ENCODE measurements at places on chromosomes 12 and 14.

DNA sequence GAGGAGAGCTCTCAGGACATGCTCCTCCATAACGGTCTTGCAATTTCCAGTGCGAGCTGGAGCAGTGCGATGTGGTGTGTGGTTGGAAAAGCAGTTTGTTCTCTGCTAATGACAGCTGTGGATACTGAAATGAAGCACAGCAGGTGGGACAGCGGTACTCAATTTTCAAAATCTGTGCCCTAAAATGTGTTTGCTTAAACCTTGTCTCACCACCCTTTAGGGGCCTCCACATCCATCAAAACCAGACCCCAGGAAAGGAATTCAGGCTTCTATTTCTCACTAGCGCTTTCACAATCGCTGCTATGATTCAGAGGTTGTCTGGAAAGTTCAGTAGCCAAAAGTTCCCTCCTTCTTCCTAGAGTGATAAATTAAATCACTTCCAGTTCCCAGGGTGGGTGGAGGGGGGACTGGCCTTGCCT, 440.8 kb downstream of the EGLN3 start:
- DNase-seq: no peak

GRCh38 chr14:92655419-92656201, 92.8 kb downstream of the LGMN start:
- no peak for DNase-seq

DNA sequence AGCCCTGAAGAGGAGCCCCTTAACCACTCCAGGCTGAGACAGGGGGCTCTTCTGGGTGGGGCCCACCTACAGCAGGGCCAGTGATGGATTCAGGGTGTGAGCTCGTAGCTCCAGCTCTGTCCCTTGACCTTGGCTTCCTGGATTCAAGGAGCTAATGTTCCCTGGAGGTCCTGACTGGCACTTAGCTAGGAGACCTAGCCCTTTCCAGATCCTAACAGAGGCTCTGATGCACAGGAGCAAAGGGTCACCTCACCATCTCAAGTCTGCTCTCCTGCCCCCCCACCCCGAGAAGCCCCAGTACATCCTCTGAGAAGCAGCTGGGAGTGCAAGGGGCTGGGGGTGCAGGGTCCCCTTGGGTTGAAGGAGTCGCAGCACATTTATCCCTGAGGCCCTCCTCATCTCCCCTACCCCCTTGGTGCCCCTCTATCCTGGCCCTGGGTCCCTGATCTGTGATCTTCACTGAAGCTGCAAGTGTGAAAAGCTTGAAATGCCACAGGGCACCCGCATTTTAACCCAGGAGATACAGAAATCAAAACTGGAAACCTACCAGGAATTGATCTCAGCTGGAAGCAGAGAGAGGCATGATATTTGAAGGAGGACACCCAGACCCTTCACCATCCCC, 2.9 kb downstream of the RIN3 start:
- no peak for DNase-seq

GRCh38 chr12:125194987-125195386, 129.8 kb downstream of the AACS start:
- DNase-seq: no peak

DNA sequence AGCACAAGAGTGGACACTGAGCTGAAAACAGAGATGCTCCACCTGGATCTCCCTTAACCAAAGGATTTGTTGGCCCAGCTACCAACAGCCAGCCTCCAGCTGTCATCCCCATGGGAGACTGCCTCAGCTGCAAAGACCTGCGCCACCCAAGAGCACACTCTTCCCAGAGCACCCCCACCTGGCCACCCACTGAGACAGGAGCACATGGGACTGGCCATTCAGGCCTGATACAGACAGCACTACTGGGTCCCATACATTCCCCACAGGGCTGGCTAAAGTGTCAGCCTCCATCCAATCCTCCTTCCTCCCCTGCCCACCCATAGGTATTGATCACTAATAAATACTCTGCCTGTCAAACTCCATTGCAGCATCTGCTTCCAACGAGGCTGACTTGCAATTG, 241.5 kb downstream of the BCL11B start:
- no peak for DNase-seq

GRCh38 chr14:95356245-95356869, 36.6 kb upstream of the CLMN start:
- no peak for DNase-seq

DNA sequence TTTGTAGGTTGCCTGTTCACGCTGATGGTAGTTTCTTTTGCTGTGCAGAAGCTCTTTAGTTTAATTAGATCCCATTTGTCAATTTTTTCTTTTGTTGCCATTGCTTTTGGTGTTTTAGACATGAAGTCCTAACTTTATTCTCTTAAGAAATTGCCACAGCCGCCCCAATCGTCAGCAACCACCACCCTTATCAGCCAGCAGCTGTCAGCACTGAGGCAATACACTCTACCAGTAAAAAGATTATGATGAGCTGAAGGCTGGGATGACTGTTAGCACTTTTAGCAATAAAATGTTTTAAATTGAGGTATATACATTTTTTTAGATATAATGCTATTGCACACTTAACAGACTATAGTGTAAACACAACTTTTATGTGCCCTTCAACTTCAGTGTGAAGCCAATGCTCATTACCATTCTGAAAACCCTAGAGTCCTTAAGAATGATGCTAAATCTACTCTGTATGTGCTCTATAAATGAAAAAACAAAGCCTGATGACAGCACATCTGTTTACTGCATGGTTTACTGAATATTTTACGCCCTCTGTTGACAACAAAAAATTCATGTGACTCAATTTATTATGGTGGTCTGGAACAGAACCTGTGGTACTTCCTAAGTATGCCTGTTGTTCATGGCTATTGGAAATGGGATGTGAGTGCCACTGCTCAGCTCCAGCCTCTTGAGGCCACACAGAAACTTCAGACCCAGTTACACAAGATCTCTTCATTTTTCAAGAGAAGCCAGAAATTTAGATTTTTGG, 197.4 kb downstream of the DUSP6 start:
- DNase-seq: no peak

GRCh38 chr14:24376448-24377070, 8.6 kb downstream of the NFATC4 start:
- no peak for DNase-seq

DNA sequence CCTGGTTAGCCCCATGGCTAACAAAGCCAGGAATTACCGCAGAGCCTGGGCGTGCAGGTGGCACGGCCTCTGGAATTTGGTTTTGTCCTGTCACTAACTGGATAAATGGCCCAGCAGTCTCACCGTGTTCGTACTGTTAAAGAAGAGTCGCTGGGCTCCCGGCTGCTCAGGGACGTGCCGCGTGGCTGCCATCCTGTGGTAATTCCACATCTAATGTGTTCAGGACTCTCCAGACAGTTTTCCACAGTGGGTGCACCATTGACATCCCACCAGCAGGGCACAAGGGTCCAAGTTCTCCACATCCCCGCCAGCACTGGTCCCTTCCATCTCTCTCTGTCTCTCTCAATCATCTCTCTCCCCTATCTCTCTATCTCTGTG, 19.6 kb downstream of the NOC4L start:
- no peak for DNase-seq

DNA sequence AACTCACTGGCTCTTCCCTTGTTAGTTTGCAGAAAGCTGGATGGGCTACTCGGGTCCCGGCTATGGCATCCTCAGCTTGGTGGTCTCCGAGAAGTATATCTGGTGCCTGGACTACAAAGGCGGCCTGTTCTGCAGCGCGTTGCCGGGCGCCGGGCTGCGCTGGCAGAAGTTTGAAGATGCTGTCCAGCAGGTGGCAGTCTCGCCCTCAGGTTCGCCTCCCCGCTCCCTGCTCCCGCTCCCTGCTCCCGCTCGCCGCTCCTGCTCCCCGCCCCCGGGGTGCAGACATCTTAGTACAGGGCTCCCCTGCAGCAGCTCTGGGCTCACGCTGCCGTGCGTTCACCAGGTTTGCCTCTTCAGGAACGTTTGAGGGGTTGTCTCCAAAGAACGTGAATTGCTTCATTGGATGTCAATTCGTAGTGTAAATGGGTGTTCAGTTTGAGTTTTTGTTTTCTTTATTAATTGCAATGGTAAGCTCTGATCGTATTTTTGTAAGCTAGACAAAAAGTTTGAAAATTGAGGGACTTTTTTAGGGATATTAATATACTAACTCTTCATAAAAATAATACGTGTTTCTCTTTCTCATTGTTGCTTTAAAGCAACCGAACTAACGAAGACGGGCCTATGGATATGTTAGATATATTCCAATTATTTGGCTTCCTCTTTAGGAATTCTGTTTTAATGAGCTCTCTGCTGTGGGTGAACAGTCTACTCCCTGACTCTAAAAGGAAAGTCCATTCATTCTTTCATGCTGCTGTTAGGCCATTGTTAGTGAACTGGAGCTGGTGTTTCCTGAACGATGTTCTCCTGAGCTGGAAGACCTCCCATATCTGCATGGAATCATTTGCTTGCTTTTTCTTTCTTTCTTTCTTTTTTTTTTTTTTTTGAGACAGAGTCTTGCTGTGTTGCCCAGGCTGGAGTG, 71.3 kb downstream of the ANKRD9 start:
- peak; percentile 91 for DNase-seq

- DNase-seq: no peak
Observed at GRCh38 chr12:5582018-5582417, 150.1 kb downstream of the NTF3 start.

GRCh38 chr14:29755311-29756018, 172.2 kb downstream of the PRKD1 start:
- no peak for DNase-seq

DNA sequence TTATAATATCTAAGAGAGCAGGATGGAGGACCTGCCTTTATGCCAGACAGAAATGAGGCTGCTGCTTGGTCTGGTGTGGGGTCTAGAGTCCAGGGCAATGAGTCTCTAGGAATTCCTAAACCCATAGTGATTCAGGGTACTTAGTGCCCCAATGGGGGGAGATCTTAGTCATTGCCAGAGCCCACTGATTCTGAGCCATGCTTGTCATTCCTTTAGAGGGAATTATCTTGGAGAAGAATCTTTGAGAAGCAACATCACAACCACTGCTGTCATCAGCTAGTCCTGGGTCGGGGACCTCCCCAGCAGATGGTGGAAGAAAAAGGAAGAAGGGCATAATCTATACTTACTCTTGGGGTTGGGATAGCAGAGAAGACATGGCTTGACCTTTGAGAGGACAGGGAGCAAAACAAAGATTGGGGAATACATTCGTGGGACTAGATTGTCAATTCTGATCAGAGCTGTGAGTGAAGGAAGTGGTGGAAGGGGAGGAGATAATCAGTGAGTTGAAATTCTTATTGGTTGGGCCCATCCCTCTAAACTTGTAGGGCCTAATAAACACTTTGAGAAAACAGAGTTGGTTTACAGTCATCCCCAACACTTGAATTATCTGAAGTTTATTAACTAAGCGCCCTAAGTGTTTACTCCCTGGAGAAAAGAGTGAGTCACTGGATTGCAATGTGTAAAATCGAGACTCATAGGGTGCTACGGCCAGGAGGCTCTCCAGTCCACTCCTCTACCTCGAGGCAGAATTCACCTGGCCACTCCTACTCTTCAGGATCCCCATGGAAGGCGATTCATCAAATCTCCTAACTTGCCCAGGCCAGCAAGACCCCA, 3.0 kb upstream of the KRT3 start:
- DNase-seq: no peak

DNA sequence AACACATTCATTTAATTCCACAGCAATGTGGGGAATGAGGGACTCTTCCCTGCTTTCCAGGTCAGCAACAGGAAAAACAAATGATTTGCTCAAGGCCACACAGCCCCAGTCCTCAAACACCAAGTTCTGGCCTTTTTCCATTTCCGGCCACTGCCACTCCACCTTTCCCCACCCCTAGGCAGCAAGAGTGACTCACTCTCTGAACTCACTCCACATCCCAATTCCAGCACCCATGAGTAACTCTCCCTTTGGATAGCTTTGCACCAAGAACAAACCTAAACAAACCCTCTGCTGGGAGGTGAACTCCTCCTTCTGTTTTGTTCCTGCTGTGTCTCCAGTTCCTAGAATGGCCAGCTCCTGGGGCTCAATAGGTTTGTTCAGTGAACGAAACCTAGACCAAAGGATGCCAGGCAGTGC, 30.4 kb upstream of the PLEKHG6 start:
- no peak for DNase-seq

DNA sequence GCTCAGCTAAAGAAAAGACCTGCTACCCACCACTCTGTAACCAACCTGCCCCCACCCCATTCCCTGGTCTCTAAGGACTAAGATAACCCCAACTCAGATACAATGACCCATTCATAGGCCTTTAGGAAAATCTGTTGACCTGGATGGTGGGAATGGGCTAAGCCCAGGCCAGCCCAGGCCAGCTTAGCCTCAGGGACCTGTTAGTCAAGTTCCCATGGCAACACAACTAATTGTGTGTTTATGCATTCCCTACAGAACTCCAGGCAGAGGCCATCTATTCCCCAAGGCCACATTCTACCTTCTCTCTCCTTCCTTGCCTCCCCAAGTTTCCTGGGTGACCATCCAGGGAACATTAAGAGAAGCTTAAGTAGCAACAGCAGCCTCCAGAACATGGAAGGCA, 16.1 kb upstream of the KRT8 start:
- no peak for DNase-seq

DNA sequence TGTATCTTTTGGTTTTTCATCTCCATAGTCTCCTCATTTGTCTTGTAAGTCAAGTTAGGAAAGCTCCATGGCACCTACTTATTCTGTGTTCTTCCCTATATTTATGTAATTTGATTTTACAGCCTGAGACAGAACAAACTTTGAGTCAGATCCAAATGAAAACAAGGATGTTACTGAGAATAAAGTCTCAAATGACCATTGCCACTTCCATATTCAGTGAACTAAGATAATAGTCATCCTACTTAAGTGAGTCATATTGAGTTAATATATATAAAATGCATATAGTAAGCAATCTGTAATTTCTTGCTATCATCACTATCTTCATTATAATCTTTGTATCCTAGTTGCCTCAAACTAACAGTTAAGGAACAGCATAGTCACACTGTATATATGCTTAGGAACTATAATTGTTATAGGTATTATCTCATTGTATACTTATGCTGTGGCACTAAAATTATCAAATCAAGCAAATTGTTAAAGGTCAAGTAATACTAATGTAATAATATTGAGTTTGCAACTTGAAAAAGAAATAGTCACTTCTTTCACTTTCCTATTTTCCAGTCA, 30.8 kb downstream of the TMTC3 start:
- no peak for DNase-seq

DNA sequence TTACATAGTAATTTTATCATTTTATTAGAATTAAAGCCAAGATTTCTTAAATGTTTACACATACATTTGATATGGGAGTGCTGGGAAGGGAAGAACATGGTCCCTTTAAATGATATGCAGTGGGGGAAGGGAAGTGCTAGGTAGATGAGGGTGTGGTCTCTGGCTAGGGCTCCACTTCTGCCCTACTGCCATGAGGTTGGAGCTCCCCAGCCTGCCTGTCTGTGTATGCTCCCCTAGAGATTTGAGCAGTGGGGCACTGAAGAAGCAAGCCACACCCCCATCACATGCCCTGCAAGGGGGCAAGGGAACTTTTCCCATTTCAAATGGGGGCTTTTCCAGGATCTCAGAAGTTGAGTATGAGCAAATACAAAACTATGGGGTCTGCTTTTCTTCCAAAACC, 25.5 kb downstream of the CLECL1 start:
- DNase-seq: no peak

DNA sequence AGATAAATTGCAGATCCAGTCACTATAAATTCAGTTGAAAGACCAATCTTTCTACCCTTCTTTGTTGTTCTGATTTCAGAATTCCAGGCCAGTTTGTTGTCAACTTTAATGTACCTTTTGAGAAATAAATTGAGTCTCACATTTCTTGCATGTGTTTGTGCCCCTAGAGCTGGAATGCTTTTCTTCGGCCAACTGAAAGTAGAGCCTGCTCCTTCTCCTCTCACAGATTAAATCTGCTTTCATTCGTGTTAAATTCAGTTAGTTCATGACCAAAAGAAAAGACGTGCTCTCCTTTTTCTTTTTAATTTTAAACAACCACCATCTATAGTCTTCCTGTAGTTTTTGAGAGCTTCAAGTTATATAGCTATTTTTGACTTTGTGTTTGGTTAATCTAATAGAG, 22.9 kb downstream of the SOCS2 start:
- DNase-seq: no peak
